Cardiac atrium fibroblast (primary cell): ENCODE measurements at places on chromosomes 1 and 21. TPM values are rescaled to one million over a fixed set of nuclear protein-coding genes. Genes with fewer than 3 reads are reported as not detected.

PRDM16 gene
- 0.81 and 4.2 TPM in 2 replicates for total RNA-seq

MOV10 gene
- 30.3 and 50.4 TPM in 2 replicates for total RNA-seq

CFAP410 gene
- total RNA-seq, result 14.4 and 19.5 TPM in 2 replicates

HCRTR1 gene
- not detected in 2 replicates for total RNA-seq

TSPEAR gene
- not detected in 2 replicates for total RNA-seq

PDC gene
- not detected in 2 replicates for total RNA-seq

IL22RA1 gene
- 0.16 TPM in 1 of 2 replicates, not detected in the other for total RNA-seq

CHI3L1 gene
- 0.54 and 23.8 TPM in 2 replicates for total RNA-seq

LCE1D gene
- not detected in 2 replicates for total RNA-seq

MAPKAPK2 gene
- total RNA-seq, result 38.5 and 52.7 TPM in 2 replicates

AMIGO1 gene
- total RNA-seq, result 0.36 and 1.6 TPM in 2 replicates

PROX1 gene
- 0.16 TPM in 1 of 2 replicates, not detected in the other for total RNA-seq

BNIPL gene
- total RNA-seq, result 0.49 TPM in 1 of 2 replicates, not detected in the other

KIF21B gene
- total RNA-seq, result under 0.01 and 0.16 TPM in 2 replicates

AADACL4 gene
- total RNA-seq, result not detected in 2 replicates

SMIM12 gene
- 28.4 and 43.9 TPM in 2 replicates for total RNA-seq

CELA3A gene
- total RNA-seq, result not detected in 2 replicates

GFI1 gene
- 0.72 TPM in 1 of 2 replicates, not detected in the other for total RNA-seq

CR1 gene
- not detected in 2 replicates for total RNA-seq

NPHS2 gene
- total RNA-seq, result not detected in 2 replicates

NBPF4 gene
- not detected in 2 replicates for total RNA-seq

KIRREL1 gene
- 77.6 and 94.6 TPM in 2 replicates for total RNA-seq

RHOU gene
- 6.9 and 12.3 TPM in 2 replicates for total RNA-seq
